Epithelial cell of alveolus of lung (primary cell): ENCODE measurements at places on chromosomes 2 and 18. TPM values are rescaled to one million over a fixed set of nuclear protein-coding genes. Genes with fewer than 3 reads are reported as not detected.

CDH20 gene
- 0.13 TPM in 1 of 2 replicates, not detected in the other for total RNA-seq

TSN gene
- total RNA-seq, result 37.8 and 38.3 TPM in 2 replicates

MPHOSPH10 gene
- 20.4 and 22.4 TPM in 2 replicates for total RNA-seq

GCG gene
- total RNA-seq, result not detected in 2 replicates

CCT4 gene
- 107 and 180 TPM in 2 replicates for total RNA-seq
